ENCODE measurements at places on chromosomes 1 and 21.
A peak's percentile ranks its signal among the peaks of the same experiment; 100 is the strongest.

DNA sequence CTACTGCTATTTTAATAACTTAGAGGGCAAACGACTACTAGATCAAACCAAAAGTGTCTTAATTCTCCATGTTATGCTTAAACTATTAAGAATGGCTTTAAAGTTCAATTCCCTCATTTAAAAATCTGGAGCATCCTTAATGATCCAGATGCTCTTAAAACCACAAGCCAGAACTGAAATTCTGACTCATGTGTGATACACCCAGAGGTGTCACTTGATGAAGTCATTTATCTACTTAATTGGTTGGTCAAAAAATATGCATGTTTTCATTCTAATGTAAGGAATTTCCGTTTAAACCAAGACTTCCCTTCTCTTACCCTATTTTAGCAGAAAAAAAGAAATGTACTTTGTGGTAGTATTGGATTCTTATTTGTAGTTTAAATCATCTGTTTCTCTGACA lies 1261.2 kb upstream of the B3GALT2 start:
- no peak for DNase-seq

GRCh38 chr1:186404454-186405051 lies 28.9 kb downstream of the ODR4 start:
- DNase-seq: no peak

DNA sequence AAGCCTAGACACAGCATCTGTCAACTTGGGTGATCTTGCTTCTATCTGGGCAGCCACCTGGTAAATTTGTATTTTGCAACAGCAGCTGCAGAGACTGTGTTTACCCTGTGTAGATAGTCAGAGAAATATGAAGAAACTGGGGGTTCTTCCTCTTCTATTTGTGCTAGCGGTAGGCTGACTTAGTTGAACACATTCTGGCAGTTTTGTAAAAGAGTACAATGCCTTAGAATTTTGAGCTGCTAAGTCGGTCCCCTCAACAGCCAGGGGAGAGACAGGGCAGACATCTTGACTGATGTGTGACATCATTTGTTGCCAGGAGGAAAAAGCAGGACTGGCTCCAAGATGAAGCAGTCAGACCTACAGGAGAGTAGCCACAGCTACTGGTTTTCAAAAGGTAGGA lies 53.7 kb downstream of the KCNJ6 start:
- DNase-seq: no peak

- DNase-seq: no peak
Measured at GRCh38 chr21:42431196-42431595, 27.5 kb downstream of the UBASH3A start.

- DNase-seq: no peak
Measured at GRCh38 chr1:51910221-51911000, 31.9 kb upstream of the NRDC start.

- no peak for DNase-seq
Measured at GRCh38 chr1:234555390-234556024, 54.5 kb downstream of the IRF2BP2 start.

DNA sequence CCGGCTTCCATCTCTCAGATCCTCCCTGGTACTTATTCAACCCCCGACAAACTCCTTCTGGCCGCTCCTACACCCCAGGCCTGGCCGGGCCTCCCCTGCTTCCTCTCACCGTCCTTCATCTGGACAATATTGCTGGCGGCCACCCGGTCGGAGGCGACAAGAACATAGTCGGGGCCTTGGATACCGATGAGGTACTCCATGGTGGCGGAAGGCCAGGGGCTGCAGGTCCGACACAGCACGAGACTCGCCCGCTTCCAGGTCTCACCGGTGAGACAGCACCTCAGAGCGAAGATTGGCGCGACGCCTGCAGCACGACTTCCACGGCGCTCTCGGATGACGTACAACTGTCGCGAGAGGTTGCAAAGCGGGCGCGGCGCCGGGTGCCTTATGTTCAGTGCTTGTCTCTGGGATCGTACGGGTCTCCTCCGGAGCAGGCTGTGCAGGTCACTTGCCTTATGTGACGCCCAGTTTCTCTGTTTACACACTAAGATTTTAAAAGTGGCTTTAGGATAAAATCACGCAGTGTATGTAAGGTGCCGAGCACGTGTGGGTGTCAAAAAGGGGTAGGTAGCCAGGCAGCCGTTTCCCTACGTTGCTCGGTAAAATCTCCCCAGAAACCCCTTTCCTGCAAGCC lies at the start of gene PSMB2:
Gene PSMB2, minus strand, starts transcription at position 294 of the 634 bp plus-strand sequence. Its CDS starts 94 bp downstream, at position 200.
- peak; percentile 96 for DNase-seq

- no peak for DNase-seq
Measured at GRCh38 chr1:99643021-99643779, 2.7 kb upstream of the PALMD start.

- DNase-seq: no peak
Measured at GRCh38 chr1:94942171-94943128, 15.5 kb upstream of the CNN3 start.

- DNase-seq: peak; percentile 65
Measured at GRCh38 chr21:45590246-45590725, 48.0 kb upstream of the SLC19A1 start.

DNA sequence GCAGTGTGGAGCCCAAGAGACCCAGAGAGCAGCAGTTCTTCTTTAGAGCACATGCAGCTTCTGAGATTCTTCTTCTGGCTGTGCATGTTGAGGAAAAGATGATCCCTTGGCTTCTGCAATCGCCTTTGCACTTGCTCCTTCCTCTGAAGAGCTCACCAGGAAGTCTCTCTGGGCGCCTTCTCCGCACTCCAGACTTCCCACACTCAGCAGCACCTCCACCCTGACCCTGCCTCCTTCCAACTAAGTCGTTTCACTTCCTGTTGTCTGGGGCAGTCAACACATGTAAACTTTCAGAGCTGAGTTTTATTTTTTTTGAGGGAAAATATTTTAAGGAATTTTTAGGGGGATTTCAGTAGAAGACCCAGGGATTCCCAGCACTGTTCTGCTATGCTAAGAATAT lies 73.4 kb upstream of the F3 start:
- no peak for DNase-seq

DNA sequence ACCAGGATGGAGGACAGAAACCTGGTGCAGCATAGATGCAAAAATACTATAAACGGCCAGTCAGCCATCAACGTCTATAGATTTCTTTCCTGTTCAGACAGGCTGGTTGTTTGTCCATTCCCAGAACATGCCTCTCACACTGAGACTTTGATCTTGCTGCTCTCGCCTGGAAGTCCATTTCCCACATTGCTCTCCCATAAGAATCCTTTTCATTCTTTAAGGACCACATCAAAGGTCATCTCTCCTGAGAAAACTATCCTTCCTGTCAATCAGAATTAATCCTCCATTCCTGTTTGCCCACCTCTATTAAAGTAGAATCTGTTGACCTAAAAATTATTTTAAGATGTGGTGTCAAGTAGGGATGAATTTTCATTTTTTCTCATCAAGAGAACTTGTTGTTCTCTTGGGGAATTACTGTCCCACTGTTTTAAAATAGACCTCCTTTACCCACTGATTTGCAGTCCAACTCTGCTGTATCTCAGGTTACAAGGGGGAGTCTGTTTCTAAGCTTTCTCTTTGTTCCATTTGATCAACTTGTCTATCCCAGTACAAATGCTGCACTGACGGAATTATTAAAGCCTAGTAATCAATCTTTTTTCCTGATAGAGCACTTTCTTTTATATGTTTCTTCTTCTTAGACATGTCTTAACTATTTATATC lies 172.7 kb downstream of the PATJ start:
- no peak for DNase-seq

DNA sequence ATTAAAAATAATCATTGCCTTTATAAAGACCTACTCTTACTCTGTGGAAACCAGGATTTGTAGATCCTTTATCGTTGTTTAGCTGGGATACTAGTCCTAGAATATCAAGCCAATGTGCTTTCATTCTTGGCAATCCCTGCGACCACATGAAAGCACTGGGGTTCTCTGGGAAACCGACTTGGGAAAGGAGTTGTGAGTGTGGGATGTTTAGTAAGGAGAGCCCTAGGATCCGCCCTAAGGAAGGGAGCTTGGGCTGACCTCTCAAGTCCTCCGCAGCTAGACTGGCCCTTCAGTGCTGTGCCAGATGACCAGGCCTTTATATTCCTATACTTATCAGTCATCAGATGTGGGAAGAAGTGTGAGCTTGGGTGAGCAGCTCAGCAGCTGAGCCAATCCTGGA lies 5.2 kb upstream of the KRTAP19-8 start:
- DNase-seq: no peak

DNA sequence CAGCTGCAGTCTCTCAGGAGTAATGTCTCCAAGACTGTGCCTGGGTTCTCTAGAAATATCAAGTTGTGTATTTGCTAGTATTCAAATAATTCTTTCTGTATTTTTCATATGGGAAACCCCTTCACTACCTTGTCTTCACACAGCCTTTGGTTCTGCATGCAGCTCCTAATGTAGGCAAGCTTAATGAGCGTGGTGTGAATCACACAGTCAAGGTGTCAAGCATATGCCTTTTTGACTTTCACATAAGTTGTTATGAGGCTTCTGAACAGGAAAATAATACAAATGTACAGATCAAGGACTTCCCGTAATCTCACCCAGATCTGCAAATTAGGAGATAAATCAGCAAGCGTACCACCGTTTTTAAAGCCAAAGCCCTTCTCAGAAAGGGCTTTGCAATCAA lies at the start of gene FCRL3:
Gene FCRL3, minus strand, starts transcription at position 38 of the 400 bp plus-strand sequence. CDS start 280 bp downstream, outside the sequence.
- peak; percentile 25 for DNase-seq

GRCh38 chr1:241776911-241777310 lies 71.1 kb upstream of the EXO1 start:
- no peak for DNase-seq

GRCh38 chr1:115327270-115327669 lies 10.8 kb downstream of the NGF start:
- no peak for DNase-seq

DNA sequence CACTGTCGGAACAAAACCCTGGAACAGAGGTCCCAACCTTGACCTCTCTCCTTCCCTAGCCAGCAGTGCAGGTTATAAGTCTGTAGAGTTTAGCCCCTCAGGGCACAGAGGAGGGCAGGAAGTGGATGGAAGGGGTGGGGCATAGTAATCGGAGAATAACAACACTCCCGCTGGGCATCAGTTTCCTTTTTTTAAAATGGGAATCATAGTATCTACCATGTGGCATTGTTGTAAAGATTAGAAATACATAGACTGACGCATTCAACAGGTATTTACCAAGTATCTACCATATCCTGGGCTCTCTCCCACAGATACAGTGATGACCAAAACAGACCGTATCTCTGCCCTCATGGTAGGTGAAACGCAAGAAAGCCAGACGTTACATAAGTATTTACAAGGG lies 24.9 kb upstream of the ATF3 start:
- DNase-seq: no peak

DNA sequence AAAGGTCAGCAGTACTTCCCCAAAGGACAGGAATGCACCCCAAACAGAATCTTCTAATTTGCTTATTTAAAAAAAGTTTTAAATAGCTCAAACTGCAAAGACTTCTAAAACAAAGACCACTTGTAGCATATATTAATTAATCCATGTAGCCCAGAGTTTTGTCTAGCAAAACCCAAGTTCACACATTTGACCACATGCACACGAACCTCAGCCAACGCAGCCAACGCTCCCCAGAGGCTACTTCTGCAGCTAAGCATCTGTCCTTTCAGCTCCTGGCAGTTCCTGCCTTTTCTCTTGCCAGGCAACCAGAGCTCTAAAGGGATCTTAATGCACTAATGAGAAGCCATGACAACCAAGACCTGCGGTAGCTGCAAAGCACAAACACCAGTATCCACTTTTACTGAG lies 89.6 kb downstream of the RERE start:
- DNase-seq: no peak

- DNase-seq: no peak
Measured at GRCh38 chr1:113983826-113984225, 4.6 kb downstream of the OLFML3 start.

DNA sequence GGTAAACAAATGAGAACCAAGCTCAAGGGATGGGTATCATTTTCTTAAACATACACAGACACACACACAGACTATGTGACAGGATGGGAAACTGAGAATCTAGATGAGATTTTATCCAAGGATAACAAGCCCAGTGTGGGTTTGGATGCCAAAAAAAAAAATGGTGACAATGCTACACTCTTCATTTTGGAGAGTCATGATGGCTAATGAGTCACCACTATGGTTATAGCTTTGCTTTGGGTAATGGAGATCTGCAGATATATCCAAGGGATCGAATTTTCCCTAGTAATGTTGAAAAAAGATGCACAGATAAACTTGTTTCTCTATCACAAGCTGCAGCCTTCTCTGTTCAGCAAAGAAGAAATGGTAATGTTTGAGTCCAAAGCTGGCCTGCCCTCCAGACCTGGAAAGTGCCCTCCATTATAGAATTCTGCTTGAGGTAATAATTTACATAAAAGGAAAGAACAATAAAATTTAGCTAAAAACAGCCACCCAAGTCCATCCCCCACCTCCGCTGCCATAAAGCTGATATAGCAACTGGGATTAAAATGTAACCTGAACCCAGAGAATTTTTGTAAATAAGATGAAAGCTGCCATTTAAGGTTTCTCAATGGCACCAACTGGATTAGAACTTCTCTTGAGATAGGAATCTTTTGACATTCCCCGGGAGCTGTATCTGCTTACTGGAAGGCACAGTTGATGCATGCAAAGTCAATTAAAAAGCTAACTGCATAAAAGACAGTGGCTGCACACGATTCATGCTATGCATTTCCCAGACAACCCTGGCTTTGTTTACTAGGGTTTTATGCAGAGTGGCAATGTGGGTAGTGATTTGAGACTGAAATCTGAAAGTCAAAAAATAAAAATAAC lies 395.2 kb upstream of the LYPLAL1 start:
- DNase-seq: no peak

DNA sequence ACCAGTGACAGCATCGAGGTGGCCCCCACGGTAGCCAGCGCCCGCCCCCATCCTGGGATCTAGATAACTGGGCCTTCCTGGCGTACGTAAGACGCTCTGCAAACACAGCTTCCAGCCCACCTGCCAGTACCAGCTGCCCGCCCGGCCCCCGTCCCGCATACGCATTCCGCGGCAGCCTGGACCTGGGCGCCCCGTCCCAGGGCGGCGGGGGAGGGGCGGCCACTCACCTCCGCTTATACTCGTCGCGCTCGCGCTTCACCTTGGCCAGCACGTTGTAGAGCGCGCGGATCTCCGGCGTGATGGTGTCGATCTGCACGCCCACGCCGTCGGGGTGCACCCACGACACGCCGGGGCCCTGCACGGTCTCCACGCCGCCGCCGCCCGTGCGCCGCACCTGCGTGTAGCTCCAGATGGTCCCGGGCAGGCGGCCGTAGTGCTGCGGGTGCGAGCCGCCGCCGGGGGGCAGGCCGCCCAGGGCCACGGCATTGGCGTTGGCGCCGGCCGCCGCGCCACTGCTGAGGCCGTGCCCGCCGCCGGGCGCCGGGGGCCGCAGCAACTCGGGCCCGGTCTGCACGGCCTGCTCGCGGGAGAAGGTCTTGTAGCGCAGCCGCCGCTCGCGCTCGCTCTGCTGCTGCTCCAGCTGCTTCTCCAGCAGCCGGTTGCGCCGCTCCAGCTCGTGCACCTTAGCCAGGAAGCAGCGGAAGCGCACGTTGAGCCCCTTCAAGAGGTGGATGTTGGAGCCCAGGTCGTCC lies 859 bp downstream of the IFFO2 start:
- DNase-seq: peak; percentile 58
